CD4-positive, alpha-beta T cell treated with Interleukin-10 for 1 hour (primary cell): ENCODE measurements at places on chromosomes 5 and 9.

GRCh38 chr9:121538221-121538620 is 38.6 kb upstream of the GGTA1 start:
- DNase-seq, result no peak

DNA sequence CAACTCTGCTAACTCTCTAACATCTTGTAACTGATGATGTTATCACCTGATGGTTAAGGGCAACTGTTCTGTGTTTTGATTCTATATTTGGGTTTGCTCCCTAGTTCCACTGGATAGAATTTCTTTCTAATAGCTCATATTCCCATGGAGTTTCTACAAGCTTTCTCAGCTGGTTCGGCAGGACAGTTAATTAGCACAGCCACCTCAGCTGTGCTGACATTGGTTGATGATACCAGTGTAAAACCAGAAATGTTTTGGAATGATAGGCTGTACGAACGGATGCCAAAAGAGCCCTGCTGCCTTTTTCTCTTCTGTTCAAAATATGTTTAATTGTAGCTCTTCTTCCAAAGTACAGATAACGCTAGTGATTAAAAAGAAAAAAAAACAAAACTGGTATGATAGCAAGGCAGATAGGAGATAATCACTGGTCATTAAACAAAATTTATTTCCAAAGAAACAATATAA is 440.5 kb upstream of the ZNF608 start:
- DNase-seq, result no peak

DNA sequence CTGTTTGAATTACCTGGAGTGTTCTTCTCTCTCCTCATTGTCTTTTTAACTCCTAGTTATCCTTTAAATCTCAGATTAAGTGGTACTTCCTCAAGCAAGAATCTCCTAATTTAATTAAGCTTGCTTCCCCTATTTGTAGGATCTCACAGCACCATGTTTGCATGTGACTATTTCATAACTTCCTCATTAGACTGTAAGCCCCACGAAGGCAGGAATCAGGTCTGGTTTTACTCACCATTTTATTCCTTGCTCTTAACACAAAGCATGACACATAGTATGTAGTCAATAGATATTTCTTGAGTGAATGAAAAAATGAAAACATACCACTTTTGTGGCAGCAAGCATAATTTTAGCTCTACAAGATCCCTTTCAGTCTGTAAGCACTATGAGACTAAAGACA is 1.3 kb upstream of the ERMP1 start:
- no peak for DNase-seq

GRCh38 chr5:59725392-59725767 is 168.1 kb downstream of the PDE4D start:
- no peak for DNase-seq

DNA sequence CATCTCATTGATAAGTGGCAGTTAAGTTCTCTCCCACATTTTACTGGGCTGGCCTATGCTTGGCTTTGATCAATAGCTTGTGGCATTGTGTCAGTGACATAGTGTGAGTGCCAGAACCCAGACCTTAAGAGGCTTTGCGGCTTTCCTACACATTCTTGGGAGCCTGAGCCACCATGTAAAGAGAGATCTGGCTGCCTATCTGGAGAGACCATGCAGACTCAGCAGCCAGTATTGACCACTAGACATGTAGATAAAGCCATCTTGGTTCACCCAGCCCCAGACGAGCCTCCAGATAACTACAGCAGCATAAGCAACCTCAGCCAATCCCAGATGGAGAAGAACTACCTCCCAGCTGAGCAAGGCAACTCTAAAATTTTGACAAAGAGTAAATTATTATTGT is 28.6 kb downstream of the C9orf153 start:
- DNase-seq, result no peak

DNA sequence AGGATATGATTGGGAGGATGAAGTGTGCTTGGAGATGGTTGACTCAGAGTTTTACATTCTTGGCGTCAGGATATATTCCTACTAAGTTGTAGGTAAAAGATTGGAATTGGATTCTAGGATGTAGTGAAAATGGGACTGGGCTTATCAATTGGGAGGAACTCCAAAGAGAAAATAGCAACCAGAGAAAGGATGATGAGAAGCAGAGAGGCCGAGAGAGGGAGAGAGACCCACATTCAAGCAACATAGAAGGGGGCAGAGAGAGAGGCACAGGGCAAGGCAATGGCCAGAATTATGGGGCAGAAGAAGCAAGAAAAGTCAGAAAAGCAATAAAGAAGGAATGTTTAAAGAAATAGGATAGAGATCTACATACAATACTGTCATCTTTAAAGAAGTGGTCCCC is 217.9 kb upstream of the ACTBL2 start:
- DNase-seq, result no peak

DNA sequence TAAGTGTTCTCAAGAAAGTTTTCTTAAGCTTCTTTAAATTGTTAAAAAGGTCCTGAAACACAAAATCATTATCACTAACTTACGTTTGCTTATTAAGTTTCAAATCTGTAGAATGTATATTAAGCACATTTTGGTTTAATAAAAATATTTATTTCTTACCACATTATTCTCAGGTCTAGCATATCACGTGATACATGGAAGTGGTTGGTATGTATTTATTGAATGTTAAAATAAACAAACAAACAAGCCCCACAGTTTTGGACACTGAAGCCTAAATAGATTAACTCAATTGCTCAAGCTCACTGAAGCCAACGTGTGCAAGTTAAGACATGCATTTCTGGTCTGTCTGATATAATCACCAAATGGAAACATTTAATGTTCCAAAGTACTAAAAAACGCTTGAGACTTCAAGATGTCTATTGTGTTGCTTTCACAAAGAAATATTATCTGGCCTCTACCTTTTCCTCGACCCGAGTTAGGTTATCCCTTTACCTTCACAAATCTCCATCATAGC is 1136.9 kb downstream of the TAF11L14 start:
- DNase-seq, result no peak

DNA sequence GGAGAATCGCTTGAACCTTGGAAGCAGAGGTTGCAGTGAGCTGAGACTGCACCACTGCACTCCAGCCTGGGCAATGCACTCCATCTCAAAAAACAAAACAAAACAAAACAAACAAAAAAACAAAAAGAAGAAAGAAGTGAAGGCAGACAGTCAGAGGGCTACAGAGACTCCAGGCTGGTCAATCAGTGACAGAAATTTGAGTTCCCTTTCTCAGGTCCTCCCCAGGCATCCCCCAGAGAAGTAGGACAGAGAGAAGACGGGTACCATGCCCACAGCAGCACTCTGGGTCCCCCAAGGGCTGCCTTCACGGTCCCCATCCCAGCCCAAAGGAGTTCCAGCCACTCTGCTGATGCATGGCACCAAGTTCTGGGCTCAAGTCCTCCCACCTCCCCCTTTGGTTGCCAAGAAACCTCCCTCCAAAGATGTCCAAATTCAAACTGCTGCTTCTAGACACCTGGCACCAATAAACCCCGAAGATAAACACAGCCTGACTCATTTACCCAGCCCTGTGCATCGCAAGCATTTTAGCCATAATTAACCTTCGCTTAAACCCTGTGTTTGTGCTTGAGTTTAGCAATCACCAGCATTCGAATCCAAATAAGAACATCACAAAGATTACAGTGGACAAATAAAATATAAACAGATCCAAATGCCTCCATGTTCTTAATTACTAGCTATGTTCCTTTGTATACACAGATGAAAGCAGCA is 24.0 kb downstream of the SEMA4D start:
- no peak for DNase-seq

DNA sequence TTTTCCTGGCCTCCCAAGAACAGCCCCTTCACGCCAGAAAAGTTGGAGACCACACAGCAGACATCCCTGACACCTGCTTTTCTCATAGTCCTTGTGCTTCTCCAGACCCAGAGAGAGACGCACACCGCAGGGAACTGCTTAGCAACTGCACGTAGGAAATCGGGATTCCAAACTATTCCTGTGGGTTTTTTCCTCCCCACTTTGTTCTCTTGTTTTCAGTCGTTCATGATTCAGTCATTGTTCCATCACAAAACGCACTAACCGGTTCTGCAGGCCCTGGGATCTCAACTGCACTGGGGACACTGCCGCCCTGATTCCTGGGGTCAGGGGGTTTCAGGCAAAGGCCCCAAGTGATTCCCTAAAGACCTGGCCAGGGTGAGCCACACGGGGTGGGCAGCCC is 588.0 kb upstream of the KLF4 start:
- DNase-seq, result no peak

DNA sequence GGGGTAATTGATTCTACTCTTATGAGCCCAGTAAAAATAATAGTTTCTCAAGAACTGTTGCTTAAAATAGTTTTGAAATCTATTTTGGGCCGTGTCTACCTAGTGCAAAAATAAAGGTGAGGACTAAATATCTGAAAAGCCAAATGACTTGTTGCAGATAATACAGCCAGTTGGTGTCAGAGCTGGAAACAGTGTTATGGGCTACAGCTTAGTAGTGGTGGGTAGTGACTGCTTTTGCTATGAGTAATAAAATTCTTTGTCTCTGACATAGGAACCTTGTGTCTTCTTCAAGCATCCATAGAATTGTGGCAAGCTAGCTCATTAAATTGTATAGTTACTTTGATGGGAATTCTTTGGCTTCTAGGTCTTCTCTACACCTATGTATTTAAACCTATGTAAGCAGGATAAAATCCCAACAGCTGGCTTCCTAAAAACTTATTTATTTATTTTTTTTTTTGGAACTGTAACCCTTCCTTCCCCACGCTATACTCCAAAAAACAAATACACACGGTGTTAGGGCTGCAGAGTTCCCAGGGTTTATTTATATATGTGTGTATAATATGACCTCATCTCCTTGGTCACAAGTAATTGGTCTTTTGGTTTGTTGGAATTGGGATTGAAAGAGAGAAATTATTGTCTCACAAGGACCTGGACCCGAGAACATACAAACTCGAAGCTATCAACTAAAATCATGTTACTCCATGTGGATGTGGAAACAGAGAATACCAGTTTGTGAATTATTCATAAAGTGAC is 138.0 kb downstream of the NUDT12 start:
- DNase-seq, result no peak

DNA sequence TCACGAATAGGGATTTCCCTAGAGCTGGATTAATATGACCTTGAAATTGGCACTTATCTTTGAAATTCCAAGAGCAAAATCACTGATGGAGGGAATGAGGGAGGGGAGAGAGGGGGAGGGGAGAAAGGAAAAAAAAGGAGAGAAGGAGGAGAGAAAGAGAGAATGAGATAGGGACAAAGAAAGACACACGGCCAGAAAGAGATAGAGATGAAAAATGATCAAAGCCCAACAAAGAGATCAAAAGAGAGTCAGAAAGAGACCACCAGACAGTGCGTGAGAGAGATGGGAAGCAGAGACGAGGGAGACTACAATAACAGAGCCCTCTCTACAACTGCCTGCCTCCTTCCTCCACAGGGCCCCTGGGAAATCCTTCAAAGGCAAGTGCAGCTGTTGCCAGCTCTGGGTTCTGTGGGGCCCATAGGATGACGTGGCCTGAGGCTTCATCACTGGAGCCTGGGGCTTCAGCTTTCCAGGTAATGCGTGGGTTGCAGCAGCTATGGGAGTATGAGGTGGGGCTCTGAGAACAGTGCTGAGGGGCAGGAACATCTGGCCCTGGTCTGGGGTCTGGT is 58.3 kb upstream of the SHB start:
- DNase-seq, result no peak

- no peak for DNase-seq
Measured at GRCh38 chr5:173645437-173645807, 29.0 kb upstream of the BOD1 start.

DNA sequence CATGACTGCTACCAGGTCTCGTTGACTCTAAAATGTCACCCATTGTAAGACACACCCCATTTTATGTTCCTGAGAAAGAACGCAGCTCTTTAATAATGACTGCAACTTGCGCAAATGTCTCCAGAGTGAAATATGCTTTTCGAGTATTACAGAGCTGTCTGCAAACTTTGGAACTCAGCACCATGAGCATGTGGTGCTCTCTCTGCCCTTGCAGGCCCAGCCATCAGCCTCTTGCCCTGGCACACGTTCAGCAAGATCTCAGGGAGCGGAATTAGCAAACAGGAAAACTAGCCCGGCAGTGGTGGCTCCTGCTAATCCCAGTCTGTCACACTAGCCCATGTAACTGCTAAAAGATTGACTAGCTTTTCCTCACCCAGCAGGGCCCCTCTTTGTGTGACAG is 114.5 kb upstream of the SLC1A3 start:
- DNase-seq, result no peak

GRCh38 chr5:108418197-108418596 is 36.3 kb upstream of the FBXL17 start:
- no peak for DNase-seq

DNA sequence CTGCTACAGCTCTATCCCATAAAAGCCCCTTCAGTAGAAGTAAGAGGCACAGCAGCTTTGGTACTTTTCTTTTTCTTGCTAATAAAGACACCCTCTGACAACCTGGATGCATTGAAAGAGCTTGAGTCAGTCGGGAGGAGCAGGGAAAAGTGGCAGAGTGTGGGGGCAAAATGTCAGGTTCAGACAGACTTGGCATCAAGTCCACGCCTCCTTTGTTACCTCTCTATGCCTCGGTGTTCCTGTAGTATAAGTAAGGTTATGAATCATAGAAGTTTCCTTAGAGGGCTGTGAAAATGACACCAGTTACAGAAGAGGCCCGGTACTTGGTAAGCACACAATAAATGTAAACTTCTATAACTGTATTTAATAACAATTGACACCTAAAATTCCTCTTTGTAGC is 133.9 kb downstream of the ESM1 start:
- DNase-seq, result no peak

GRCh38 chr5:173108914-173109313 is 35.4 kb upstream of the BNIP1 start:
- DNase-seq, result no peak

DNA sequence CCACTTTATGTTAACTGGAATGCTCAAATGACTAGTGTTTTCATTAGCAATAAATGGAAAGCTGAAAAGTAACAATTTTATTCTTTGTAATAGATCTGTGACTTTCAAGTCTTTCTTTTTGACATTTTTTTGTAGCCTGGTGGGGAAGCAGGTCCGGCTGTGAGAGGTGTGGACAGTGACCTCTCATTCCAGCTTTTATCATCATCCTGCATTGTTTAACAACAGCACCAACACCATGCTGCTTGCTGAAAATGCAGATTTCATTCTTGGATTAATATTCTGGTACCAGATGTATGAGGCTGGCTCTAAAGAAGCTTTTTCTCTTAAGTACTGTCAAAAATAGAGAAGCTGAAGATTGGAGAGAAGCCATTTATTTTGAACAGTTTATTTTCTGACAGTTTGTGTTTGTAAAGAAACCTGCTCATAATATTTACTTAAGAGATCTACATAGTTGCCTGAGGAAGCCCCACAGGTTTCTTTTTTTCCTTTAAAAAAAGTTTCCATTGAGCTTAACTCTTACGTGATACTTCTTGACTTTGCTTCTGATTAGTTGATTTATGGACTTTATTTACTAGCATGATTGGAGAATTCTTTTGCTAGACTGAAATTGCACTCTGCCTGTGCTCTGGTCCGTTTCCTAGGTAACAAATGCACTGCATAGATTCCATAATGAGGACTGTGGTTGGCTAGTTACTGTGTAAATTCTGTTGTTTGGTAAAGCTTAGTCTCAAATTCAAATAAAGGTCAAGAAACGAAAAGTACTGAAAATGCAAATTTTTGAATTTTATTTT is 3.4 kb downstream of the KIAA1958 start:
- no peak for DNase-seq
